ENCODE measurements at places on chromosomes 2 and 18.

GRCh38 chr2:17272170-17272569 is 246.1 kb downstream of the RAD51AP2 start:
- no peak for DNase-seq

DNA sequence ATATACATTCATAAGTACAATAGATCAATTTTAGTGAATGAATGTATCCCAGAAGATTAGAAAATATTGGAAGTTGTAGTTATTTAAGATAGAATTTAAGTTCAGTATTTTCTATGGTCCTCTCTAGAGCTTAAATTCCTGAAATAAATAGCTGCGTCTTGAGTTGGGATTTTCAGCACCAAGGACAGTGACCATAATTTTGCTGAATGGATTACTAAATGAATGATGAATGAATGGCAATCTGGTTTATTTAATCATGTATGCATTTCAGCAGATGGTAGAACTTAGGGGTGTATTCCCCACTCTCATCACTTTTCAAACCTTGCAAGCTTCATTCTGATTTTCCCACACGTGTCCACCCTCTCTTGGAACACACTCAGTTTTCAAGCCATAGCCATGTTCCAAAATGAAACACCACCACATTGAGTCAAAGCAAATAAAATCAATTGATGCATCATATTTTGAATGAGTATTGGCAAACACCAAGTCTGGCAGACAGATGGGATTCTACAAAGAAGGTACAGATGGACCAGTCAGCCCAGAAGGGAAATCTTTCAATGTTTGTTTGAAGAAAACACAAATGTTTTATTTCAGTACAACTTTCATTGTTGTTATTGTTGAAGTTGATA is 362.2 kb upstream of the NXPH2 start:
- no peak for DNase-seq

DNA sequence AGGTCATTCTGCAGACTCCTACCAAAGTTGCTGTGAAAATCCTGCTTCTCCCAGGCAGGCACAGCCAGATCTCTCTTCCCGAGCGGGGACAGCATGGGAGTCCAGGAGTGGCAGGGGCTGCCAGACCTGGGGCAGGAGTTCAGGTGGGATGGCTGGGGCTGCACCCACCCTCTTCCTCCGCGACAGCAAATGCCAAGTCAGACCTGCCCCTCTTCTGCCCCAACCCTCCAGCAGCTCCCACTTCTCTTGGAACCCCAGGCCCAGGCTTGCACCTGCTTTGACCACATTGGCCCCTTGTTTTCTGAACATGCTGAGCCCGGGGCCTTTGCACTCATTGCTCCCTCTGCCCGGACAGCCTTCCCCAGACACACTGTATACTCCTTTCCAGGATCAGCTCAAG is 288.2 kb upstream of the HS6ST1 start:
- no peak for DNase-seq

DNA sequence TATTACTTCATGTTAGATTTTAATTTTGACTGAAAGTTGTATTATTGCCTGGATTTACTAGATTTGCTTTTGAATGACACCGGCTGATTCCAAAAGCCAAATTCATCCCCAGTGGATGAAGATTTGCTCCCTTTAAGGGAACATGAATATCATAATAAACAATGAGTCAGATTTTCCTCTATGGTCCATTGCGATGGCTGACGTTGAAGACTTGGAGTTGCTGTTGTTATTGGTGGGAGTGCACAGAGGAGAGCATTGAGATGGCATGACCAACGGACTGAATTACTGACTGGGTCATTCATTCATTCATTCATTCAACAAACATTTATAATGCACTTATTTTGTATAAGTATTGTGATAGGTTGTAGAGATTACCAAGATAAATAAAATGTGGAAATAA is 33.4 kb upstream of the LYPD1 start:
- no peak for DNase-seq

GRCh38 chr18:56333146-56333545 is 305.2 kb downstream of the TXNL1 start:
- DNase-seq, result no peak

Data from activated T-cell treated with anti-CD3 and anti-CD28 coated beads for 1 hour (primary cell).